ENCODE measurements at places on chromosomes 2 and 18.
A peak's percentile ranks its signal among the peaks of the same experiment; 100 is the strongest.

DNA sequence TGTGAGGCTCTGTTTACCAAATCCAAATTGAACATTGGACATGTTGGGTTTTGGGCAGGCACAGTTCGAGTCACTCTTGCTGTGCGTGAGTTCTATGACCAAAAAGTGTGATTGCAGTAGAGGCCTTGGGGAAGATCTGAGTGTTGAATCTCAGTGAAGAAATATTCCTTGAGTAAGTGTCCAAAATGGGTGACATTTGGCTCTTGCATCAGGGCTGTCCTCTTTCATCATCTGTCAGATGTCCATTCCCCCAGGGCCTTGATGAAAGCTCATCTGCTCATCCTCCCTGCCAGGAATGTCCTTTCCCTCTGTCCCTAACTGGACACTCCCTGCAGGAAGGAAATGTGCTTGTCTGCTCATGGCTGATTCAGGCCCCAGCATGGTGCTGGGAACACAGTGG lies 6.4 kb upstream of the SFTPB start:
- H3K27ac ChIP-seq = no peak overlapping the region
- no peaks in the 10 kb centered on the region for H3K36me3 ChIP-seq
- no peaks in the 10 kb centered on the region for H3K27me3 ChIP-seq
- H3K4me3 ChIP-seq = no peak overlapping the region
- peak; percentile 20 for DNase-seq

- no peaks in the 10 kb centered on the region for H3K27me3 ChIP-seq
- peaks cover 4% of the 10 kb centered on the region for H3K4me1 ChIP-seq
- no peak overlapping the region for H3K27ac ChIP-seq
- no peak overlapping the region for H3K4me3 ChIP-seq
- H3K36me3 ChIP-seq = no peaks in the 10 kb centered on the region
- no peak for DNase-seq
Measured at GRCh38 chr2:20485612-20486388, 38.9 kb downstream of the RHOB start.

GRCh38 chr2:1802046-1802445 lies 57.7 kb upstream of the PXDN start:
- no peak for DNase-seq
- no peak overlapping the region for H3K4me3 ChIP-seq
- H3K36me3 ChIP-seq = no peaks in the 10 kb centered on the region

DNA sequence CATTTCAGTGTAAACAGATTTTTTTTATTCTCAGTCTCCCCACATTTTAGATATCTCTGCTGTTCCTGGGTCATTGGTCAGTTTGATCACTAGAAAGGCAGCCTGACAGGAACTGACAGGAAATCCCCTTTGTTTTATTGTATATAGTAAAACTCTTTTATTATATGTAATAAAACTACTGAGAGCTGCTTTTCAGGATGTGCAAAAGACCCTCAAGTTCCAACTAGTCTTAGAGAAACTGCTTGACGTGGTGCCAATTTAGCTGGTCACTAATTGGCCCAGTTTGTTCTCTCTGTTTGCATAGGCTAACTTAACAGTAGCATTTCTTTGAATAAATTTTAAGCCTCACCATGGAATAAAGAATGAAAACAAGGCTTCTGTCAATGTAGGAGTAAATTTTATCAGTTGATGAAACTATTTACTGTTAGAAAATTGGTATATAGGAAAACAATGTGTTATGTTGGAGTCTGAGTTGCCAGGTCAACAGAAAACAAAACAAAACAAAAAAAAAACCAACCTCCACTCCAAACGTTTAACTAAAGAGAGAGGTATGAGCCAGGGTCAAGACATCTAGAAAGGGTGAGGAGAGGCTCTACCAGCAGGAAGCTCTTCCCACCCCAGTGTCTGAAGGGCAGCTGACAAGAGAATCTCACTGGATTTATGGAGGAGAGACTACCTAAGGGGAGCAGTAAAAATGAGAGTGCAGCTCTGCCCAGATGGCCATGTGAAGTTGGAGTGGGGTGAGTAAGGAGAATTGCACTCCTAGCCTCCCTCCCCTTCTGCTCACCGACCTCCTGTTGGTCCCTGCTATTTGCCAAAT lies 184.6 kb downstream of the ST6GAL2 start:
- no peak for DNase-seq
- H3K4me3 ChIP-seq = no peak overlapping the region
- H3K36me3 ChIP-seq = no peaks in the 10 kb centered on the region
- no peaks in the 10 kb centered on the region for H3K27me3 ChIP-seq
- no peak overlapping the region for H3K27ac ChIP-seq

- H3K27ac ChIP-seq = no peak overlapping the region
- no peaks in the 10 kb centered on the region for H3K36me3 ChIP-seq
- DNase-seq = no peak
- H3K4me3 ChIP-seq = no peak overlapping the region
Measured at GRCh38 chr2:218856167-218856895, 3.3 kb upstream of the WNT6 start.

- peak overlapping the region; percentile 84 for H3K27ac ChIP-seq
- no peak for DNase-seq
- peak overlapping the region; percentile 71 for H3K4me3 ChIP-seq
- no peaks in the 10 kb centered on the region for H3K36me3 ChIP-seq
- H3K4me1 ChIP-seq = peaks cover 42% of the 10 kb centered on the region
Measured at GRCh38 chr18:62717169-62717924, 2.0 kb downstream of the PHLPP1 start.

- H3K4me1 ChIP-seq = no peaks in the 10 kb centered on the region
- H3K4me3 ChIP-seq = no peak overlapping the region
- no peaks in the 10 kb centered on the region for H3K27me3 ChIP-seq
- DNase-seq = no peak
- no peaks in the 10 kb centered on the region for H3K36me3 ChIP-seq
Measured at GRCh38 chr2:150432312-150432625, 55.2 kb downstream of the RND3 start.

DNA sequence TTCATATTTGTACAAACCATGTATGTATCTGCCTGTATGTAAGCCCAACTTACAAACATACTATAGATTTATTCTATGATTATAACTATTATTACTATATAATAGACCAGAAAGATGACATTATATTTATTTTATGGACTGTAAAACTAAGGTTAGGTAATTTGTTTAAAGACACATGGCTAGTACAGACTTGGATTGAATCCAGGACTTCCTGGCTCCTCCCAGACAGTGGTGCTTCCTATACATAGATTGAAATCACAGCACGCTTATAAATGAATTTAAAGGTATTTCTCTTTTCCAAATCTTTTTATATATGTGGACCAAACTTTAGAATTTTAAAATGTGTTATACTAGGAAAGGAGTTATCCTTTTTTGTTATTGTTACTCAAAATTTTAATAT lies 151.6 kb upstream of the MYO3B start:
- peaks cover 16% of the 10 kb centered on the region for H3K36me3 ChIP-seq
- no peak overlapping the region for H3K4me3 ChIP-seq
- no peaks in the 10 kb centered on the region for H3K4me1 ChIP-seq
- no peak for DNase-seq
- no peak overlapping the region for H3K27ac ChIP-seq

GRCh38 chr18:59268127-59268720 lies 5.0 kb downstream of the RAX start:
- H3K36me3 ChIP-seq = no peaks in the 10 kb centered on the region
- peaks cover 22% of the 10 kb centered on the region for H3K4me1 ChIP-seq
- H3K27me3 ChIP-seq = peaks cover 99% of the 10 kb centered on the region
- DNase-seq = no peak

DNA sequence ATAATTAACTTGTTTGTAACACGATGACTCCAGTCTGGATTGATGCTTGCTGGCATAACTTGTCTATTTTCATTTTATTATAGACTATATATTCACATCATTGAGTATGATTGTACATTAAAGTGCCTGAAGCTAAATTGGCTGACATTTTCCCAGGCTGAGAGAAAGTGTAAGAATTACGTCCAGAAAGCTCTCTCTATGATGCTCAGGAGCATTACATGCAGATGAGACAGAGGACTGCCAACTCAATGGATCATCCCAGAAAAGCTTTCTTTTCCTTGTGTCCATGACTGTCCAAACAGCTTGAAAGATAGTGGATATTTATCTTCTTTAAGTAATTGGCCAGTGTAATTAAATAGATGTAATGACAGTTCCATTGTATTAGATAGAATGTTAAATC lies 1372.2 kb upstream of the TMEFF2 start:
- no peak for DNase-seq
- no peaks in the 10 kb centered on the region for H3K4me1 ChIP-seq
- no peak overlapping the region for H3K27ac ChIP-seq
- H3K27me3 ChIP-seq = no peaks in the 10 kb centered on the region
- H3K36me3 ChIP-seq = no peaks in the 10 kb centered on the region

DNA sequence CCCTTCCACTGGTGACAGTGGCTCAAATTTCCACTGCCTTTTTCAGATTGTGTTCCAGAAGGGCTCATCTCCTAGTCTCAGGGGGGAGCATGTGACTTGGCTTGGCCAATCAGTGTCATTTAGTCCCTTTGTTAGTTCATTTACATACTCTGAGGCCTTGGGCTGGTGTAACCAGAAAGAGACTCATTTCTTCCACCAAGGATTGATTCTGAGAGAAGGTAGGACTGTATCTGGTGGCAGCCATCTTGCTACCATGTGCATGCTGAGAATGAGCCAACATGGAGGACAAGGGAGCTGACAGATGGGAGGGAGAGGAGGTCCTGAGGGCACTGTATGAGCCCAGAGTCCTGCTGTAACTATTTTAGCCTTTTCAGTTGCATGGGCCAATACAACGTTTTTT lies 191.7 kb downstream of the THSD7B start:
- H3K27ac ChIP-seq = no peak overlapping the region
- H3K27me3 ChIP-seq = no peaks in the 10 kb centered on the region
- DNase-seq = no peak
- H3K4me1 ChIP-seq = no peaks in the 10 kb centered on the region
- no peaks in the 10 kb centered on the region for H3K36me3 ChIP-seq

DNA sequence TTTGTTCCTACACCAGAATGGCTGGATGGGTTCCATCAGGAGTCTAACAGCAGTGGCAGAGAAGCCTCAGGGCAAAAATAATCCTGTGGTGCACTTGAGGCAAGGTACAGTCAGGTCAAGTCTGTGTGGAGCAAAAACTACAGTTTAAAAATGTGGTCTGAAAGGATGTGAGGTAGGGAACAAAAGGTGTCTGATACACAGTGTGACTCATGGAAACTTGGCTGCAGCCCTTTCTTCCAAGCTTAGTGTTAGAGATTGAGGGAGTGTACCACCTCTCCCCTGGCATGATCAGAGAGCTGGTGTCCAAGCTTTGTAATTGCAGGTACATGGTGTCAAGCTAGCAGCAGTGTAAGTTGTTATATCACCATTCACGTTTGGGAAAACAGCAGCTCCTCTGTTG lies 8.9 kb downstream of the ANKAR start:
- H3K27me3 ChIP-seq = no peaks in the 10 kb centered on the region
- no peak for DNase-seq
- no peak overlapping the region for H3K4me3 ChIP-seq
- H3K36me3 ChIP-seq = no peaks in the 10 kb centered on the region
- peaks cover 11% of the 10 kb centered on the region for H3K4me1 ChIP-seq

DNA sequence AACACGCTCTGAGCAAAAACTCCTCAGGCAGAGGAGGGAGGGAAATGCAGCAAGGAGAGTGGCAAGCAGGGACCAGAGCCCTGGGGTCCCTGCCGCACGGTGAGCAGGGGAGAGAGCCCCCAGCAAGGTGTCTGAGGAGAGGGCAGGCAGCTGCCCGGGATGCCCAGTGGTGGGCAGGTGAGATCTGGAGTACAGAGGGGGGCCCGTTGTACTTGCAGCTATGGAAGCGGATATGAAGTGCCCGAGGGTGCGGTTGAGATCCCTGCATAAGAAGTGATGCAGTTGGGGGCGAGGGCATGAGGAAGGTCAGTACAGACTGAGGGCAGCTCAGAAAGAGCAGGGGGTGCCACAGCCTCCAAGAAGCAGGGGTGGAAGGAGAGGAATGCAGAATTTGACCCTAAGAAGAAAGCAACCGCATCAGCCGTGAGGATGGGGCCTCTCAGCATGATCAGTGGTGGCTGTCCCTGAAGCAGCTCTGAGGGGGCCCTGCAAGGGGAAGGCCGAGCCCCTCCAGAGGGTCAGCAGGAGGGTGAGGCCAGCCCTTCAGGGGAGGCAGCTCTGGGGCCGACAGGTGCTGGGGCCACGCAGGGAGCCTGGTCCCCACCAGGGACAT lies 29.4 kb downstream of the MTERF4 start:
- H3K4me3 ChIP-seq = no peak overlapping the region
- H3K4me1 ChIP-seq = no peaks in the 10 kb centered on the region
- H3K36me3 ChIP-seq = peaks cover 78% of the 10 kb centered on the region
- no peak overlapping the region for H3K27ac ChIP-seq
- H3K27me3 ChIP-seq = no peaks in the 10 kb centered on the region
- no peak for DNase-seq

GRCh38 chr18:71011389-71011788 lies 722.5 kb downstream of the SOCS6 start:
- H3K27ac ChIP-seq = no peak overlapping the region
- H3K27me3 ChIP-seq = no peaks in the 10 kb centered on the region
- DNase-seq = no peak

- no peaks in the 10 kb centered on the region for H3K36me3 ChIP-seq
- no peaks in the 10 kb centered on the region for H3K27me3 ChIP-seq
- H3K4me1 ChIP-seq = no peaks in the 10 kb centered on the region
- DNase-seq = peak; percentile 28
- no peak overlapping the region for H3K4me3 ChIP-seq
- H3K27ac ChIP-seq = no peak overlapping the region
Measured at GRCh38 chr2:8662239-8662879, 19.5 kb upstream of the ID2 start.

DNA sequence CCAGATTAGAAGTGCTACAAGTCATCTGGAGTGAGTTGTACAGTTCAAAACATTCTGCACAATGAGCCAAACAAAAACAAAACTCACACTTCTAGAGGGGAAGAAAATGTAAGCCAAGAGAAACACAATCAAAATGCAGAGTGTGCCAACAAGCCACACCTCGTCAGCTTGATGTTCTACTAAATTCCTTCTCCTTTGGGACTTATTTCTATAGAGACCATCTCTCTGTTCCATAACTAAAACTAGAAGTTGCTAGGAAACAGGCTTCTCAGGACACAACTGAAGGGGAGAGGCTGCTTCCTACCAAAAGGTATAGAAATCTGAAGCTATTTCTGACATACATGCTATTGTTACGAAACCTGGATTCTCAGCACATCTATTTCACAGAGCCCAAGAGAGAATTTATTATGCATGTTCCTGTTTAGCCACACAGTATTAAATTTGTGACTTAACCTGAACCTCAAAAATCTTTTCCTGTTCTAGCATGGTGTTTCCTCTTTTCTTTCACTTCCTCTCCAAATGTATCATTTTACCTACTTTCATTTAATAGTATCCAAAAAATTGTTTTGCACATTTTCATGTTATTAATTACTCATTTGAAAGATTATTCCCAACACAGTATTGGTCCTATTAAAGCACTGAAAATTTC lies 211.4 kb upstream of the CCDC150 start:
- H3K36me3 ChIP-seq = no peaks in the 10 kb centered on the region
- H3K4me3 ChIP-seq = no peak overlapping the region
- H3K27me3 ChIP-seq = no peaks in the 10 kb centered on the region
- H3K4me1 ChIP-seq = no peaks in the 10 kb centered on the region
